CD14-positive monocyte (primary cell): ENCODE measurements at places on chromosomes 6 and 20.

GRCh38 chr20:43583982-43584432 lies 6.7 kb upstream of the IFT52 start:
- peak; percentile 59 for DNase-seq

DNA sequence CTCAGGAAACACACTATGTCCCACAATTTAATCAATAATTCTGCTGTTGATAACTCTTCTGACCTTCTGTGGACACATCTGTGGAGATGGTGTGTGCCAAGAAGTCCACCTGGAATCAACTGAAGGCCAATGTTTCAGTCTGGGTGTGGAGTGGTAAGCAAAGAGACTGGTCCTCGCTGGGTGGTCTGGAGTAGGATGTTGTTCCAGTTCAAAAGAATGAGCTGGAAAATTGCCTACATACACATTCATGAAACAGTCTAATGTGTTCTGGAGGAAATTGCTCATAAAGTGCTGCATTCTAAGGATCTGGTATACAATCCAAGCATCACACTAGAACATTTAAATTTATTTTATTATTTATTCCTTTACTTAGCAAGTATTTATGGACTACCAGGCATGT lies 33.9 kb upstream of the TBX18 start:
- no peak for DNase-seq

GRCh38 chr6:160101277-160102205 lies 20.1 kb upstream of the SLC22A1 start:
- DNase-seq = no peak

DNA sequence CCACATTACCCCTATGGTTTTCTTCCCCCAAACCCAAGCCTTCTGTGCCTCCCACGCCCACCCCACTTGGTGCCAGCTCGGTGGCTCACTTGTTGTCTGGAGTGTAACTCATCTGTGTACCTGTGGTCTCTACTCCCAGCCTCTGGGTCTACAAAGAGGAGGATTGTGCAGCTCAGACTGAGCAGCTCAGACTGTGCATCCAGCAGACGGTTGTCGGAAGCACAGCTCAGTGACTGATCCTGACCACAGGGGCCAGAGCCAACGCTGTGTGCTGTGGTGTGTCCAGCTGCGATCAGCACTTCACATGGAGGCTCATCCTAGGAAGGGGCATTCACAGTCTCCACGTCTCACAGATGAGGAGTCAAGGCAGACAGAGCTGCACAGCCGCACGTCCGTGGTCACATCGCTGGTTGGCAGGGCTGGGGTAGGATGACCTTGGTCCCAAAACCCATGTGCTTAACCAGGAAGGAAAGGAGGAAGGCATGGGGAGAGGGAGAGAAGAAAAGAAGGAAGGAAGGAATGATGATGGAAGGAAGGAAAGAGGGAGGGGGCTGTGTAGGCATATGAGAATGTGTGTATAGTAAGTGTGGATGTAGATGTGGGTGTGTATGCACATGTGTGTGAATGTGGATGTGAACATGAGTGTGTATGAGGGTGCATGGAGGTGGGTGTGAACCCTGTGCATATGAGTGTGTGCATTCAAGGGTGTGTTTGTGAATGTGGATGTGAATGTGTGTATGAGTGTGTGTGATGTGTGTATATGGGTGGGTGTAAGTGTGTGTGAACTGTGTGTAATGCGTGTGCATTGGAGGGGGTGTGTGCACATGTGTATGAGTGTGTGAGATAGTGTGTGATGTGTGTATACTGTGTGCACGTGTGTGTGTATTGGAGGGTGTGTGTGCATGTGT lies 28.2 kb upstream of the STX16 start:
- DNase-seq = no peak

DNA sequence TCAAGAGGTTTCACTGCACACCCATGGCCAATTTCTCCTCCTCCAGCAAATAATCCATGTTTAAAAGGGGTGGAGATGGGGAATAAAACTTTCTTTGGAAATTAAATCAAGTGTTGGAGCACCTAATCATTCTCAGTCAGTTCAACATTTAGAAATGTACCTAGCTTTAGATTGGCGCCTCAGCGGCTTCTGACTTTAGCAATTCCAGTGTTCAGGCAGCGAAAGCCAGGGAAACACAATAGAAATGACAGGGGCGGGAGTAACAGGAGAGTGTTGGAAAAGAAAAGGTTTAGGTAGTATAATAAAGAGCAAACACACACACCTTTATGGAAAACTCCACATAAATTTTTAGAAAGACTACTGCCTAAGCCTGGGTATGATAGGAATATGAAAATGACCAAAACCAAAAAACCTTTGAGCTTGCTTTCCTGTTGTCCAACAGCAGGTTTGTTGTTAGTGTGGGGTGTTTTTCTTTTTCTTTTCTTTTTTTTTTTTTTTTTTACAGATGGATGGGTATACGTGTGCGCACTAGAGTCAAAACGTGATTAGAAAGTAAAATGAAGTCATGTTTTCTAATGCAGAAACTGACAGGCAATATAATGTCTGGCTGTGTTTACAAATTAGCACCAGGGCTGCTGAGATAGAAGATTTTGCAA lies 7.7 kb downstream of the TFAP2A start:
- no peak for DNase-seq

GRCh38 chr6:100456908-100457235 lies 7.8 kb downstream of the SIM1 start:
- no peak for DNase-seq

- DNase-seq = no peak
These were observed 157.9 kb upstream of the MARCKS start for GRCh38 chr6:113699239-113699638.

DNA sequence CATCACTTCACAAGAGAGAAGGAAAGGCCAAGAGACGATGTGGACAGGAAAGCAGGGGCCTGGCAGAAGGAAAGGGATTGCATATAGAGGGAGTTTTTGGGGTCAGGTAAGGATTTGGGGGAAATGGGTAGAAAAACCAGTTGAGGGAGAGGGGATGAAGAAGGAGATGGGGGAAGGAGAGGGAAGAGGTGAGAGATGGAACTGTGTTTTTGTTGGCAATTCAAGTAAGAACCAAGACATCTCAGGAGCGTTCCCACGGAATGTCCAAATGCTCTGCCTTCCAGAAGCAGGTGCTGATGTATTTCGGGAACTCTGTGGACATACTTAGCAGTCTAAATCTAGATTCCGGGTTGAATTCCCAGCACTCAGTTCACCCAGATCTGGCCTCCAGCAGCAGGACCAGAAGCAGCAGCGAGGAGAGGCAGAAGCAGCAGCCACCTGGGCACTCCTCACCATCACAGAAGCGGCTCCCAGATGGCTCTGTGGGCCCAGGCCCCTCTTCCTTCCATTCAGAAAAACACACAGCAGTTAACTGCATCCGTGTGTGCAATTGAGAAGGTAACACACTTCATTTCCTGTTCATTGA lies 88.8 kb downstream of the DZANK1 start:
- no peak for DNase-seq
